Stimulated activated CD4-positive, alpha-beta T cell treated with anti-CD3 and anti-CD28 coated beads, Interleukin-4, amount 100 ng/mL, for 4 hours (primary cell): ENCODE measurements at places on chromosomes 16 and 17.

GRCh38 chr17:82302568-82302963 is 14.8 kb downstream of the CD7 start:
- no peak for DNase-seq

DNA sequence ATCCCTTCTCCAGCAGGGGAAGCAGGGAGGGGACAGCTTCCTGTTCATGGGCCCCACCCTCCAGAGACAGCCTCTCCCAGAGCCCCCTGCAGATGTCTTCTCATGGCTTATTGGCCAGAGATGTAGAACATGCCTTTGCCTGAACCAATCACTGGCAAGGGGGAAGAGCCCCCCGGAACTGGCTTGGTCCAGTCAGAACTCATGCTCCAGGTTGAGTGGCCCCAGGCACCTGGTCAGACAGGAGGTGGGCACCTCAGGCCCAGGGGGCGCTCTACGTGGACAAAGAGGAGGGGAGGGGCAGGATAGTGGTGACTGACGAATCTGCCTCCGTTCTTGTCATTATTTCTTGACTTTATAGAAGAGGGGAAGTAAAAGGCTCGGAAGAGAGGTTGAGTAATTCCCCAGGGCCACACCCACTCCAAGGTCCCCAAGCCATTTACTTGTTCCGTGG is 23.6 kb downstream of the RAB11FIP4 start:
- DNase-seq: no peak

GRCh38 chr17:45235416-45236281 is 14.0 kb downstream of the FMNL1 start:
- peak; percentile 78 for DNase-seq

DNA sequence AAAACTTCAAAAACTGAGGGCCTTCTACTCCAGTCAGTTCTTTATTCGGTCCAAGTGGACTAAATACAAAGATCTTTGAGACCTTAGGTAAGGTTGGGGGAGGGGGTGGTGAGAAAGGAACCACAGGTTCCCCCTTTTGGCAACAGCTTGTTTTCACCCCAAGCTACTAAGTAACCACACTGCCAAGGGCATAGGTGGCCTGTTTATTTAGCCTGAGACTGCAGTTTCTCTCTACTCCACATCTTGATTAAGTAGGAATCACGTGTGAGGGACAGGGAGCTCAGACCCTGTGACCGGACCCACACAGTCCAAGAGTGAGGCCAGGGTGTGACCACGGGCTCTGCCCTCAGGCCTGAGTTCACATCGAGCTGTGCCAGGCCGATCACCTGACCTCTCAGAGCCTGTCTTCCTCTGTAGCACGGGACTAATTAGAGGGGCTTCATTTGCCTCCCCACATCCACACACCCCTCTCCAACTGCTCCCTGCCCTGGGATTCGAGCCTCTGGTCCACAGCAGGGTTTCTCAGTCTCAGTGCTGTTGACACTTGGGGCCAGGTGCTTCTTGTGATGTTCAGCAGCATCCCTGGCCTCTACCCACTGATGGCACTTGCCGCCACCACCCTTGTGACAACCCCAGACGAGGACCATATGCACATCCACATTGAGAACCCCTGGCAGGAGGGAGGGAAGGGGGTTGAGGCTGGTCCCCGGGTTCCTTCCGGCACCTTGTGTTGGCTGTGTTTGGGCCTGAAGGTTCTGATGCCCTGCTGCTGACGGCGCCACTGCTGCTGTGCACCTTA is 17.8 kb downstream of the ST6GALNAC2 start:
- DNase-seq: no peak

DNA sequence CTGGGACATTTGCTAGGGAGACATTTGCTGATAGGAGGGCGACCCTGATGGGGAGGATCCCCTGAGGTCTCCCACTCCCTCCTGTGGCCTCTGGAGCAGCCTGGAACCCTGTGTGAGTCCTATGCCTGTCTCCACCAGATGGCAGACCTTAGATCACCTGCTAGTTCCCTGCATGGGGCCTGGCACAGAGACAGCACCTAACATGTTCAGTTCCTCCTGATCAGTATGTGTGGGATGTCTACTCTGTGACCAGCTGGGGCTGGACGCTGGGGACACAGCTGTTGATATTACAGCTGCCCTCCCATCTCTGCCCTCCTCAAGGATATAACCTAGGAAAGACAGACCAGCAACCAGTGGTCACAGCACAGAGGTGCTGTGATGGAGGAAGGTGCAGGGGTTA is 1.1 kb upstream of the ADCY7 start:
- DNase-seq: no peak

GRCh38 chr17:30323895-30324319 is 9.9 kb downstream of the TMIGD1 start:
- DNase-seq: peak; percentile 8

- no peak for DNase-seq
These were observed 6.7 kb downstream of the PLA2G15 start for GRCh38 chr16:68251832-68252231.

GRCh38 chr16:1612320-1613111 is at the start of gene CRAMP1:
CRAMP1 (plus strand) TSS chr16:1612360; CDS start chr16:1614640, 2,280 bp downstream.
- no peak for DNase-seq

DNA sequence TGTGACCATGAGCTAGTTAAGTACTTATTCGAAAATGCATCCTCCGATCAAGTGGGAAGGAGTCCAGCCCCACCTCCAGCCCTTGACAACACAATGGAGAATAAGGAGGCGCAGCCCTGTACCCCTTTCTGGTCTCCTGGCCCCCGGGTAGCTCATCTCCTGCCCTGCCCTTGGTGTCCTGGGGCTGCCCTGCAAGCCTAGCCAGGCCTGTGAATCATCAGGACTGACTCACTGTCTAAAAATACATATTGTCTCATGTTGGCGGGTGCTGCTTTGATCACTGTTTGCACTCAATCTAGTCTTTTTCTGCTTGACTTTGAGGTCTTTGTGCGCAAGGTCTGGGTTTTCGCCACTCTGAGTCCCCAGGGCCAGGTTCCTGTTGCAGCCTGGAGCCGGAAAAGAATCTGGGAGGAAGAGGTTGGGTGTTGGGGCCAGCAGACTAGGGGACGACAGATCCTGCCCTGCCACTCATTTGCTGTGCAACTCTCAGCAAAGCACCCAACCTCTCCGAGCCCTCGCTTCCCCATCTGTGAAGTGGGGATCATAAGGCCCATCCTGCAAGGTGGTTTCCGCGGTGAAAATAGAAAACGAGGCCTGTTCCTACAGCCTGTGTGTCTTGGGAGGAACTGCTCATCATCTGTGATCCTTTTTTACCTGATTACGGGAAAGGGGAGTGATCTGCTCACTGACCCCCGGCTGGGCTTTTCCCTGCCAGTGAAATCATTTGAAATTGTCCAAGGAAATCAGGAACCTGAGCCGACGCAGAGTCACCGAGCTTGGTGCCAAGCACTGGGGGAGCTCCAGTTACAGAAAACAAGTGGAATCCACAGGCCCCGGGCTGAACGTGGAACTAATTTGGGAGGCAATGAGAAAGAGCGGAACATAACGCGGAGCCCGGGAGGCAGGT is 230.4 kb downstream of the PARN start:
- DNase-seq: no peak

- no peak for DNase-seq
These were observed 19.7 kb downstream of the IGF2BP1 start for GRCh38 chr17:49016775-49017463.

DNA sequence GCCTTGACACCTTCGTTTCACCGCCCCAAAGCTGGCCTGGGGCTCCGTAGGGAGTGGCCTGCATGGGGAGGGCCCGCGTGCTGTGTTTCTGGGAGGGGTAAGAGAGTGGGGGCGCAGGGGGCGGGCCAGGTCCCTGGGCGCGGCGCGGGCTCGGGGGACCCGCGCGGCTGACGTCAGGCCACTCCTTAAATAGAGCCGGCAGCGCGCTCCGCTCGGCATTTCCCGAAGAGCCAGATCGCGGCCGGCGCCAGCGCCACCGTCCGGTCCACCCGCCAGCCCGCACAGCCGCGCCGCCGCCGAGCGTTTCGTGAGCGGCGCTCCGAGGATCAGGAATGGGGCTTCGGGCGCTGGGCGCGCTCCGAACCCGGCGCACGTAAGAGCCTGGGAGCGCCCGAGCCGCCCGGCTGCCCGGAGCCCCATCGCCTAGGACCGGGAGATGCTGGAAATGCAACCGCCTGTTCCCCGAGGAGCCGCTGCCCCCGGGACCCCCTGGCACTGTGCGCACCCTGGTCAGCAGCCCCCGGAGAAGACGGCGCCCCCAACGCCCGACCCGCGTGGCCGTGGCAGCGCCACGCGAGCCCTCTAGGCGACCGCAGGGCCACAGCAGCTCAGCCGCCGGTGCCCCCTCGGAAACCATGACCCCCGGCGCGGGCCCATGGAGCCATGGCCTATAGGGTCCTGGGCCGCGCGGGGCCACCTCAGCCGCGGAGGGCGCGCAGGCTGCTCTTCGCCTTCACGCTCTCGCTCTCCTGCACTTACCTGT is at the start of gene HS3ST2:
Gene HS3ST2 (plus strand): TSS at position 215 of the 763 bp plus-strand sequence. CDS start 449 bp downstream, at position 664.
- no peak for DNase-seq

DNA sequence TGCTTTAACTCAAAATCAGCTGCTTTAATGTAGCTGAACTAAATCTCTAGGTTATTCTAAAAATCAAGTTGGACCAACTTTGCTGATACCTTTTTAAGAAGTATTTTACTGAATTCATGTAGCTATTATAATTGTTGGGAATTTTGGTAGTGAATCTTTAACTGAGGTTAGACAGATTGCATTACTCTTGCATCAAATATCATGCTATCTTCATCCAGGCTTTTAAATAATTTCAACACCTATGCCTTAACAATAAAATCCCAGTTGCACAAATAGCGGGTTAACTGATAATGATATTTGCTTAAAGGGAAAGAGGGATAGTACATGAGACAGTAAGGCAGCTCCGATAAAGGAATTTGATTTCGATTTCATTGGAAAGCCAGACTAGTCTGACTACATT is 241.3 kb upstream of the TBX2 start:
- DNase-seq: no peak
